ENCODE measurements at places on chromosomes 3 and 15.

- no peak for DNase-seq
Measured at GRCh38 chr3:112000966-112001365, 2.2 kb downstream of the TAGLN3 start.

GRCh38 chr3:70090322-70090913 is 90.9 kb downstream of the SAMMSON start:
- DNase-seq, result no peak

DNA sequence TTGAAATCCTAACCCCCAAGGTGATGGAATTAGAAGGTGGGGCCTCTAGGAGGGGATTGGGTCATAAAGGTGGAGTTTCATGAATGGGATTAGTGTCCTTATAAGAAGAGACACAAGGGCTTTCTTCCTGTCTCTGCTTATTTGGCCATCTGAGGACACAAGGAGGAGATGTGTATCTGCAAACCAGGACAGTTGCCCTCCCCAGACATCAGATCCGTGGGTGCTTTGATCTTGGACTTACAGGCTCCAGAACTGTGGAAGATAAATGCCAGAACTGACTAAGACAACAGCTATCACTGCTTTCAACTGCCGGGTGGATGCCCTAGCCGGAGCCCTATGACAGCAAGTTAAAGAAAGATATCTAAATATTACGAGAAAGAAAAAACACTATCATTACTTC is 94.4 kb downstream of the CHRNA7 start:
- DNase-seq, result no peak

DNA sequence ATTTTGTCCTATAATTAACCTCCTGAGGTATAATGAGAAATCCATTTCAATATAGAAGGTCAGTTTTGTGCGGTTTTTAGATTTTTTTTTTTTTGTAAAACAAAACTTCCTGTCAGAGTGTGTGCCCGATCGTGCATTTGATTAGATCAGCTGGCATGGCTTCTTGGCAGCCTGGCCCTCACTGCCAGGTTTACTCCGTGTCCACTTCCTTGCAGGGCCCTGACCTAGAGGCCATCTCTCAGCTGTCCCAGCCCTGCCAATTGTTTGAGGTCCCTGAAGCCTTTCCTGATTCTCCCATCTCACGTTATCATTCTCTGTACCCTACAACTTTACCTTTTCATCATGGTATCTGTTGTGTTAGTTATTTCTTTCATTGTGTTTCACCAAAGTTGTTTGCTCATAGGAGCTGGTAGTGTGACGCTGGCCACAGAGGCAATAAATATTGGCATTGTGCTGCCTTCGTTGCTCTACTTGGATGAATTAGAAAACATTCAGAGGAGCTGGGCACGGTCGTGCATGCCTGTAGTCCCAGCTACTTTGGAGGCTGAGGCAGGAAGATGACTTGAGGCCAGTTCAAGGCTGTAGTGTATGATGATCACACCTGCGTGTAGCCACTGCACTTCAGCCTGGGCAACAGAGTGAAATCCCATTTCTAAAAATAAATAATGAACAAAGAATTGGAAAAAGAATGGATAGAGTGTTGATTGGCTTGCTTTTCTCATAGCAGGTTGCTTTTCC is 202.0 kb downstream of the GHSR start:
- DNase-seq, result no peak

DNA sequence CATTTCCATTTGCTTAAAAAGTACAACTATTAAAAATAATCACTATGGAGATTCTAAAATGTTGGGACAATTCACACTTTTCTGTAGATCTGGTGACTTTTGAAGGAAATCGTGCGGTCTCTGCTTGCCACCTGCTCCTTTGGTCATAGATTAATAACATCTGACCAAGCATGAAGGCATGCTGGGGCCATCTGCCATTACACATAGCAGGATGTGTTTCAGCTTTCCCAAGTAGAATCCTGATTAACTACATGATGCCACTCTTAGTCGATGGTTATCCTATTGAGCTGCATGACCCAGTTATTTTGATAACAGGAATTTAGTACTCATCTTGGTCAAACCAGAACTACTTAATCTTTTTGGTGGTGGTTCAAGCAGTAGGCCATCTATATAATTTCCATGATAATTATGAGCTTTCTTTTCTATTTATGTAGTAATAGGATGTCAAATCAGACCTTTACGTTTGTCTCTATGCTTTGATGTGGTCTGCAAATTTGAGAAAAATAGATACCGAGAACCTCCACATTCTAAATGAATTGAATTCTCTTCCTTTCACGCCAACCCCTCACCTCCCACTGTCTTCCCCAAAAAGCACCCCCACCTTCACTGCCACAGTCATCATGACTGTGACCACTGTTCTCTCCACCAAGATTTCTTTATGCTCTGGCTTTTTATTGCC is 158.1 kb downstream of the DIPK2A start:
- DNase-seq, result no peak

DNA sequence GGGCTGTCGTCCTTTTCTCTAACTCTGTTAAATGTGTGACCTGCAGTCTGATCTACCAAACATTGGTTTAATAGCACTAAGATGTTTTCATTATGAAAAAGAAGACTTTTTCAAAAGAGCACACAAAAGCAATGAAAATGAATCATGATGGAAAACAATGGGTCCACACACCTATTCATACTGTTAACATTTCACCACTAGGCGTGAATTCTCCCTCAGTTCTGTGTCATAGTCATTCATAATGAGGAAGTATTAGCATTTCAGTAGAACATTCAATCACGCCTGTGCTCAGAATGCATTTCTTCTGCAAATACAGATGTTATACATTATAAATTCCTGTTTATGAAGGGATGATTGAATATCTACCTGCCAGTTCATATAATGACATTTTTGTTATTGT is 35.9 kb downstream of the EIF4E3 start:
- no peak for DNase-seq

DNA sequence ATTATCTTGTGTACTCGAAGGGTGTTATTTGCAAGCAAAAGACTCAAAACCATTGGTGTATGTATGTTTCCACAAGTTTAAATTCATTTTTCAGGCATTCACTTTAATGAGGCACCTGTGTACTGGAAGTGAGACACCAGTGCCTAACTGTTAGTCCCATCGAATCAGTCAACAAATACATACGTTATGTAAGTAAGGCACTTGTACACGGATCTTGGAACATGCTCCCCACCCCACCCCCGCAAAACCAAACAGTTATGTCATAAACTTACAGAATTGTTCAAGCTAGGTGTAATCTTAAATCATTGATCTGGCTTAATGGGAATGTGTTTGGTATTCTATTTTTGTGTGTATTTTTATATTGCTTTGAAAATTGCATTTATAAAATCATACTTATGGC is 17.1 kb downstream of the LRRC28 start:
- DNase-seq, result no peak

- no peak for DNase-seq
Measured at GRCh38 chr3:40308725-40309417, 636 bp upstream of the EIF1B start.

- DNase-seq, result no peak
Measured at GRCh38 chr15:51841406-51842040, 12.1 kb downstream of the TMOD3 start.

DNA sequence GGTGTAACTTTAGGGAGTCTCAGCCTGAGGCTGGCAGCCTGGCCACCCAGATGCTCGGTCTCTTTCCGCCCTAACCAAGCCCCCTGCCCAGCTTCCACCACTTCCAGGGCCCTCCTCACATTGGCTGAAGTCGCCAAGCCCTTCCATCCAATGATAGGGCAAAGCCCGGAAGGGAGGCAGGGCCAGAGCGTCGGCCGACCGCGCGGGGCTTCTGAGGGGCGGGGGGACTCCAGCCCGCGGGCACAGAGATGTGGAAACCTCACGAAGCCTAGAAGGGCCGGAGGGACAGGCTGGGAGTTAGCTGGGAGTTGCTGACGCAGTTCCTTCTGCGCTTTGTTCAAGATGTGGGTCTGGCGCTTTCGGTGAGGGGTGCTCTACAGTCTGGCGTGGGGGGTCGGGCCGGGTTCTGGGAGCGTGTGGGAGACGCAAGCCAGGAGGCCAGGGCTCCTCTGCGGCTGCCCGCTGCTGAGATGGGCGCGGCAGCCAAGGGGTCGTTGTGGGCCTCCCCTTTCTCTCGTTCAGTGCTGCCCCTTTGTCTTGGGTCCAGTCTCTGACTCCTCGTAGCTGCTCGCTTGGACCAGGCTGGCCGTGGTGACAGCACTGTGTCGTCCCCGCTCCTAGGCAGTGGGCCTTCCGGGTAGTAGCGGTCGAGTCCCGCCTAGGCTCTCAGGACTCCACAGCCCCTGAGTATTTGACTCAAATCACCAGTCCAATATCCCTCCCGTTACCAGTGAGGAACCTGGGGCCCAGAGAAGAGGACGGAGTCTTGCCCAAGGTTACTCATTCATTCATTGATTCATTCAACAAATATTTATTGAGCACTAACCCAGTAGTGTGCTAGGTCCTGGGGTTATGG is at the start of gene ZNF660:
ZNF660 (plus strand) TSS at position 319 of the 856 bp plus-strand sequence. CDS start 9,230 bp downstream, outside the sequence.
- peak; percentile 2 for DNase-seq

Data from CD4-positive, alpha-beta T cell treated with Interleukin-21 for 1 hour (primary cell).